ENCODE measurements at places on chromosomes 2 and 18. TPM values are rescaled to one million over a fixed set of nuclear protein-coding genes. Genes with fewer than 3 reads are reported as not detected.
A peak's percentile ranks its signal among the peaks of the same experiment; 100 is the strongest.

The SERPINB2 gene
- not detected for polyA plus RNA-seq

DNA sequence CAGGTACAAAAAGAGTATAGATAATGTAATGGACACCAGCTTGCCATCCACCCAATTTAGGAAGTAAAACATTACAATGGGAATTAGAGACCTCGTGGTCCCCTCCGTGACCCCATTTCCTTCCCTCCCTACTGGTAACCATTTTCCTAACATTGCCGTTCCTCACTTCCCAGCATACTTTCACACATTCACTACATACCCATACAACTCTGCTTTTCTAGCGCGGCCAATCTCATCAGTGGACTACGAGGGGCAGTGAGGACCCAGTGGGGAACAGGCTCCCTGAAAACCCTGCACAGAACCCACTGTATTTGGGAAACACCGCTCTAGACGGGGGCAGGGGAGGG is 1.1 kb downstream of the ENOSF1 start:
- peak overlapping the region; percentile 88 for H3K27ac ChIP-seq
- no peaks in the 10 kb centered on the region for H3K27me3 ChIP-seq
- H3K4me3 ChIP-seq, result peak overlapping the region; percentile 63
- peaks cover 7% of the 10 kb centered on the region for H3K4me1 ChIP-seq
- DNase-seq, result peak; percentile 52

GRCh38 chr2:21757805-21758430 is 634.1 kb downstream of the TDRD15 start:
- no peak for DNase-seq
- no peak overlapping the region for H3K4me3 ChIP-seq
- no peaks in the 10 kb centered on the region for H3K36me3 ChIP-seq
- H3K27ac ChIP-seq, result no peak overlapping the region
- no peaks in the 10 kb centered on the region for H3K4me1 ChIP-seq

DNA sequence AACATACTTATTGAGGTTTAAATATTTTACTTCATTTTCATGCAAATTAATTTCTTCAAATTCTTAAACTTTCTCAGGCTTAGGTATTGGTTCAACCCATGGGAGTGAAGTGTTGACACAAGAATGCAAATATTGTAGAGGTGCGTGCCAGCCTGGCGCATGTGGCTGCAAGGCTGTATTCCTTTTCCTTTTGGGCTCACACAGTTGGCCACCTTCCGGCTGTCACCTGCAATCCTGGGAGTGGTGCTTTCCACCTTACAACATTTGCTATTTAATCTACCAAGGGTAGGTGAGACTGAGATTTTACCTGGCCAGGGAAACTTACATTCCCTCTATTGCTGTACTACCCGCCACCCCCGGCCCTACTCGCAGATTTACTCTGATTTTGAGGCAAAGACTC is 141.1 kb downstream of the DCC start:
- H3K36me3 ChIP-seq, result no peaks in the 10 kb centered on the region
- no peak overlapping the region for H3K27ac ChIP-seq
- DNase-seq, result no peak

DNA sequence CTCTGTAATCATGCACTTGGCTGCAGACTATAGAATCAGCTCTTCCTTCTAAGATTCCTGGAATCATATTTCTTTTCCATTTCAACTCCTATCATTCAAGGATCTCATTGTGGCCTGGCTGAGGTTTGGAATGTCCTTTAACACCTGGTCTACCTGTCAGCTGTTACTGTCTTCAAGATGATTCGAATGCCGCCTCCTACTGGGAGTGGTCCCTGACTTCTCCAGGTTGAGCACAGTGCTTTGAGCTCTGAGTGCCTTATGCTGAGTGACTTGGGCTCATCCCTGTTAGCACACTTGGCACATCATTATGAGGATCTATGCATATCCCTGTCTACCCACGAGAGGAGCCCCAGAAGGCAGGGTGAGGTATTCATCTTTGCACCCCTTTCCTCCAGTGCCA is 87.6 kb downstream of the MARCHF4 start:
- H3K4me1 ChIP-seq, result peaks cover 4% of the 10 kb centered on the region
- no peak overlapping the region for H3K4me3 ChIP-seq
- no peak for DNase-seq
- no peaks in the 10 kb centered on the region for H3K27me3 ChIP-seq

DNA sequence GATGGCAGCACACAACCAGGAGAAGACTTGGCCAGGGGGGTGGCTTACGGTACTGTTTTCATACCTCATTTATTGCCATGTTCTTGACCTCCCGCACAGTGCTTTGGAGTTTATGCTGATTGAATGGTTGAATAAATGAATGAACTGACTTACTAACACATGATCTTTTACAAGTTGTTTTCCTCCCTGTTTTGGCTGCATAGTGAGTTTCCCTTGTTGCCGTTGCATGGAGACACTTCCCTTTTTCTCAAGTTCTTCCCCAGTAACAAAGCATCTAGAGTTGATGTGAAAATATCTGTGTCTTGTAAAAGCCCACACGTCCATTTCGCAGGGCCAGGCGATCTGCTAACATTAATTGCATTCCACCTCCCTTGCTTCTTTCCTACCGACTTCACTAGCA is 35.7 kb upstream of the RAB1A start:
- no peak overlapping the region for H3K4me3 ChIP-seq
- H3K27ac ChIP-seq, result no peak overlapping the region
- no peaks in the 10 kb centered on the region for H3K36me3 ChIP-seq

DNA sequence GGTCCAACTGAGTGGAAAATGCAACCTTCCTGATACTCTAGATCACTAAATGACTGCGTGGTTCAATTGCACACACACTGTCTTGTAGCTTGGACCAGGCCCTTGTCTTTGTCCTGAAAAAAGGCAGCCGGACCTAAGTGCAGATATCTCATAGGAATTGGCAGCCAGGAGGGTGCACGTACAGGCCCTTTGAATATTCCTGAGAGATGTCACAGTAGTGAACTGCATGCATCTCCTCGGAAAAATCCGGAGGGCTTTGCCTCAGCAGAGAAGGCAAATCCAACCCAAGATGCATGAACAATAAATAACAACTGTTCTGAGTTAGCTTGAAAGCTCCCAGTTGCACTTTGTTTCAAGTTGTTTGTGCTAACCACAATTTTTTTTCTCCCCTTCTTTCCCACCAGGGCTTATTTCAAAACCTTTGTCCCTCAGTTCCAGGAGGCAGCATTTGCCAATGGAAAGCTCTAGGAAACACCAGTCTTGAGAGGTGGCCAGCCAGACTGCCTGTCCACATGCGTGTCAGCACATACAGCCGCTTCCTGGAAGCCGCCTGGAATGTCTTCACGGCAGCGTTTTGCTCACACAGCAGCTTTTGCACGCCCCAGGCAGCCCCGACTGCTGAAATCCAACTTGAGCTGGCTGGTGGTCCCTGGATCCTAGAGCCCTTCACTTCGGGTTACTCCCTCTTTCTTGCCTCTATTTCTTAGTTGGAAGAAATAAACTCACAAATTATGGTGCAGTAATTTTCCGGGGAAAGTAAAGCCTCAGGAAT is 54.4 kb upstream of the FOSL2 start:
- no peaks in the 10 kb centered on the region for H3K36me3 ChIP-seq
- H3K4me1 ChIP-seq, result peaks cover 16% of the 10 kb centered on the region
- DNase-seq, result no peak
- no peaks in the 10 kb centered on the region for H3K27me3 ChIP-seq

GRCh38 chr2:187422282-187422681 is 25.8 kb downstream of the CALCRL start:
- no peaks in the 10 kb centered on the region for H3K27me3 ChIP-seq
- H3K27ac ChIP-seq, result no peak overlapping the region
- no peak overlapping the region for H3K4me3 ChIP-seq
- no peaks in the 10 kb centered on the region for H3K4me1 ChIP-seq
- H3K36me3 ChIP-seq, result no peaks in the 10 kb centered on the region
- no peak for DNase-seq

The SYT4 gene
- polyA plus RNA-seq, result not detected

DNA sequence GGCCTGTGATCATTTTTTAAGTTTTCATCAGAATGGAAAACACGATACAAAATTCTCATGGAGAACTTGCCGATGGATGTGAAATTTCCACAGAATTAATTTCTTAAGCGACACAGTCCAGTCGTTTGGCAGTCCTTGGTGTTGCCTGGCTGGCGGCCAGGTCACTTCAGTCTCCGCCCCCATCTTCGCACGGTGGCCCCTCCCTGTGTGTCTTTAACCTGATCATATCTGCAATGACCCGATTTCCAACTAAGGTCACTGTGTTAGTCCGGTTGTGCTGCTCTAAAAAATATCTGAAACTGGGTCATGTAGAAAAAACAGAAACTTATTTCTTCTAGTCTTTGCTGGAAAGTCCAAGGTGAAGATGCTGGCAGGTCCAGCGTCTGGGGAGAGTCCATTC is 44.5 kb upstream of the COPS8 start:
- H3K27ac ChIP-seq, result no peak overlapping the region
- H3K4me3 ChIP-seq, result no peak overlapping the region
- H3K4me1 ChIP-seq, result no peaks in the 10 kb centered on the region
- H3K27me3 ChIP-seq, result no peaks in the 10 kb centered on the region

DNA sequence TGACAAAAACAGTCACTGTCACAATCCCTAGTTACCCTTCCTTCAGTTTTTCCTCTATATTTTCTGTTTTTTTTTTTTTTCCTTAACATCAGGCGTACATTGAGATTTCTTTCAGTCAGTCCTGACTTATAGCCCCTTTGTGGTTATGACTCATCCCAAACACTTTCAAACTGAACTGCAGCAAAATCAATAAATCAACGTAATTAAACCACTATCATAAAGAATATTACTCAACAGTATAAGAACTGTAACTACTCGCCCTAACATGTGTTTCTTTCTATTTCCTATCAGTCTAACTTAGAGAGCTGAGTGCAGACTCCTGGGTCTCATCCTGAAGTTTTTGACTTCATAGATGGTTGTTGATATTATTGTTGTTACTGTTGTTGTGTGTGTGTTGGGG is 523.5 kb downstream of the LRRTM4 start:
- H3K27me3 ChIP-seq, result no peaks in the 10 kb centered on the region
- no peak for DNase-seq
- H3K36me3 ChIP-seq, result no peaks in the 10 kb centered on the region
- no peak overlapping the region for H3K27ac ChIP-seq
- H3K4me1 ChIP-seq, result no peaks in the 10 kb centered on the region
- no peak overlapping the region for H3K4me3 ChIP-seq

- no peaks in the 10 kb centered on the region for H3K27me3 ChIP-seq
- H3K4me3 ChIP-seq, result no peak overlapping the region
- DNase-seq, result no peak
- H3K27ac ChIP-seq, result no peak overlapping the region
- no peaks in the 10 kb centered on the region for H3K4me1 ChIP-seq
Measured at GRCh38 chr2:84102274-84102673, 356.8 kb downstream of the SUCLG1 start.

DNA sequence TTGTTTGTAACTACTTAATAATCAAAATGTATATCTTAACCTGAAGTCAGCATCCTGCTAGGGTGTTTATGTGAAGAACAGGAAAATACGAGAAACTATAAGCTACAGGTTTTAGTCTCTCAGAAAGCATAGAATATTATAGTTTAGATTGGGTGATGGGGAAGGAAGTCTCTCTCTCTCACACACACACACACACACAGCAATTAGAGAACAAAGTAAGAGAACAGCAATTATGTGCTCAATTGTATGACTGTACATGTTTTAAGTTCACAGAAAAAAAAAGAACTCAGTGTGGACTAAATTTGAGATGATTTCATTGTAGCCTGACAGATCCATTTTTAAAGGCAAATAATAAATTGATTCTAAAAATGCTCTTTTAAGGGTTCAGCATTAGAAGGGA is 94.3 kb upstream of the ZNF516 start:
- no peaks in the 10 kb centered on the region for H3K4me1 ChIP-seq
- peaks cover 3% of the 10 kb centered on the region for H3K27me3 ChIP-seq
- H3K27ac ChIP-seq, result no peak overlapping the region
- no peak overlapping the region for H3K4me3 ChIP-seq
- no peaks in the 10 kb centered on the region for H3K36me3 ChIP-seq

- no peak overlapping the region for H3K4me3 ChIP-seq
- H3K27ac ChIP-seq, result no peak overlapping the region
- no peak for DNase-seq
Measured at GRCh38 chr2:204931562-204931961, 386.3 kb downstream of the PARD3B start.

The NT5DC4 gene
- 5.0 TPM for polyA plus RNA-seq

DNA sequence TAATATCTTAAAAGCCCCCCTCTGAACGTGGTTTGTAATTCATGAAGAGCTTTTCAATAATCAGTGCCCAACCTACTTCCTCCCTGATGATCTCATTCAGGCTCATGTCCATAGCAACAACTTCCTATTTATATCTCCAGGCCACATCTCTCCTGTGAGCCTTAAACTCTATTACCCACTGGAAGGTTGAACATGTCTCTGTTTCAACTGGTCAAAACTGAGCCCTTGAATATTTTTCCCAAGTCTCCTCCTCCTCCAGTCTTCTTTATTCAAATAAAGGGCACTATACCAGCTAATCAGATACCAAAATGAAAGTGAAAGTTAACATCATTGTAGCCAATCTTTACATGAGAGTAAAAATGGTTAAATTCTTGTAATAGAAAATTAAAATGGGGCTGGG is 63.7 kb upstream of the ITGA4 start:
- H3K27ac ChIP-seq, result no peak overlapping the region
- H3K36me3 ChIP-seq, result no peaks in the 10 kb centered on the region
- no peaks in the 10 kb centered on the region for H3K4me1 ChIP-seq

DNA sequence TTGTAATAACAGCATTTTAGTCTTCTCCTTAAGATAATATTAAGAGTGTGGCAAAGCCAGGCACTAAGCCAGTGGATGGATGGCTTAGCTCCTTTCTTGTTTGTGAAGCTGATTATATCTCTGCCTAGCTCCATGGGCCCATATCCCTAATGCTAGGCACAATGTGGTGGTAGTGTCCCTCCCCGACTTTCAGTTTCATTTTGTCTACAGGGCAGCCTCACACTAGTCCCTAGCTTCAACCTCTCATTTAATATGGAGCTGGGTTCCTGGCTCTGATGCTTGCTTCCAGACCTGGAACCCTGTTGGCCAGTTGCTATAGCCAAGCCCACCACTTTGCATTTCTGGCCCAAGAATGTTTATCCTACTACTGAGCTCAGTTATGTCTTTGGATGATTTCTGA is 437.0 kb upstream of the MEIS1 start:
- H3K4me1 ChIP-seq, result no peaks in the 10 kb centered on the region
- no peak for DNase-seq
- no peak overlapping the region for H3K4me3 ChIP-seq
- H3K27ac ChIP-seq, result no peak overlapping the region
- no peaks in the 10 kb centered on the region for H3K27me3 ChIP-seq

- no peak for DNase-seq
- H3K27me3 ChIP-seq, result no peaks in the 10 kb centered on the region
- no peak overlapping the region for H3K27ac ChIP-seq
- H3K36me3 ChIP-seq, result no peaks in the 10 kb centered on the region
- H3K4me3 ChIP-seq, result no peak overlapping the region
- no peaks in the 10 kb centered on the region for H3K4me1 ChIP-seq
Measured at GRCh38 chr2:170276925-170277629, 99.1 kb downstream of the MYO3B start.

The PLEKHM3 gene
- polyA plus RNA-seq, result 0.54 TPM

Data from K562 (cell line).